Left colon (tissue), 2 donors: ENCODE measurements at places on chromosomes 2 and 18. TPM values are rescaled to one million over a fixed set of nuclear protein-coding genes. Genes with fewer than 3 reads are reported as not detected.

The ACTR3 gene
- total RNA-seq, result 252 TPM

The DSC3 gene
- total RNA-seq, result 0.22 TPM

The CFAP210 gene
- not detected for total RNA-seq

The EHBP1 gene
- 32.1 TPM for total RNA-seq

The ATP8B1 gene
- 387 TPM for total RNA-seq

The IL1F10 gene
- total RNA-seq, result not detected

The SRD5A2 gene
- not detected for total RNA-seq

The BOLL gene
- total RNA-seq, result not detected

The CDH7 gene
- not detected for total RNA-seq

The APLF gene
- total RNA-seq, result 3.4 TPM

The IL1RL1 gene
- total RNA-seq, result 3.4 TPM

The MEIS1 gene
- total RNA-seq, result 38.9 TPM
